ENCODE measurements at places on chromosomes 12 and 14.

DNA sequence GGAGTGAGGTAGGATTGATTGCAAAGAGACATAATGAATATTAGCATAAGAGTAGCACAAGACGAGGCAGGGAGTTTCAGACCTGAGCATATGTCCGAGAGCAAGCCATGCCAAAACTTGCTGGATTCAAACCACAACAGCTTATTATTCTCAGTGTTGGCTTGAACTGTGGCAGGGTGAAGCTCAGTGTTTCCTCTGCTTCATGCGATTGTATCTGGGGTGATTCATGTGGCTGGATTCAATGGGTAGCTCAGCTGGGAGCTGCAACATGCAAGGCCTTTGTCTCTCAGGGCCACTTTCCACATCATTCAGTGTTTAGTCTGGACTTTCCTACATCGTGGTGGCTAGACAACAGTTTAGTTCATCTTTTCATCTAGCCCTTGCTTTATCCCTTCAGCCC, 22.1 kb upstream of the E2F7 start:
- DNase-seq: no peak

GRCh38 chr12:71972441-71973074, 33.9 kb downstream of the TPH2 start:
- no peak for DNase-seq

- DNase-seq: no peak
Measured at GRCh38 chr12:18932211-18932610, 194.3 kb downstream of the CAPZA3 start.

- DNase-seq: no peak
Measured at GRCh38 chr14:70713511-70713916, 71.8 kb downstream of the TTC9 start.

DNA sequence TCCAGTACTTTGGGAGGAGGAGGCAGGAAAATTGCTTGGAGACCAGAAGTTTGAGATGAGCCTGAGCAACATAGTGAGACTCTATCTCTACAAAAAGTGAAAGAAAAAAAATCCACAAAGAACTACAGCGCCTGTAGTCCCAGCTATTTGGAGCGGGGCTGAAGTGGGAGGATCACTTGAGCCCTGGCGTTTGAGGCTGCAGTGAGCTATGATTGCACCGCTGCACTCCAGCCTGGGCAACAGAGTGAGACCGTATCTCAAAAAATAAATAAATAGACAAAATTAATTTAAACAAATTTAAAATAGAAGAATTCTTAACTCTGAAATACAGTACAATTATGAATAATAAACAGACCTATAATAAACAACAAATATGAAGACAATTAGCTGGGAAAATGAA, 40.9 kb downstream of the ATL1 start:
- DNase-seq: peak; percentile 26

- no peak for DNase-seq
Measured at GRCh38 chr12:57461917-57462250, 2.3 kb downstream of the GLI1 start.
